ENCODE measurements at places on chromosomes 12 and 14.

- H3K27me3 ChIP-seq = peaks cover 3% of the 10 kb centered on the region
- no peak overlapping the region for H3K27ac ChIP-seq
- H3K4me3 ChIP-seq = no peak overlapping the region
- H3K36me3 ChIP-seq = no peaks in the 10 kb centered on the region
Measured at GRCh38 chr14:93657875-93658274, 130.4 kb downstream of the PRIMA1 start.

DNA sequence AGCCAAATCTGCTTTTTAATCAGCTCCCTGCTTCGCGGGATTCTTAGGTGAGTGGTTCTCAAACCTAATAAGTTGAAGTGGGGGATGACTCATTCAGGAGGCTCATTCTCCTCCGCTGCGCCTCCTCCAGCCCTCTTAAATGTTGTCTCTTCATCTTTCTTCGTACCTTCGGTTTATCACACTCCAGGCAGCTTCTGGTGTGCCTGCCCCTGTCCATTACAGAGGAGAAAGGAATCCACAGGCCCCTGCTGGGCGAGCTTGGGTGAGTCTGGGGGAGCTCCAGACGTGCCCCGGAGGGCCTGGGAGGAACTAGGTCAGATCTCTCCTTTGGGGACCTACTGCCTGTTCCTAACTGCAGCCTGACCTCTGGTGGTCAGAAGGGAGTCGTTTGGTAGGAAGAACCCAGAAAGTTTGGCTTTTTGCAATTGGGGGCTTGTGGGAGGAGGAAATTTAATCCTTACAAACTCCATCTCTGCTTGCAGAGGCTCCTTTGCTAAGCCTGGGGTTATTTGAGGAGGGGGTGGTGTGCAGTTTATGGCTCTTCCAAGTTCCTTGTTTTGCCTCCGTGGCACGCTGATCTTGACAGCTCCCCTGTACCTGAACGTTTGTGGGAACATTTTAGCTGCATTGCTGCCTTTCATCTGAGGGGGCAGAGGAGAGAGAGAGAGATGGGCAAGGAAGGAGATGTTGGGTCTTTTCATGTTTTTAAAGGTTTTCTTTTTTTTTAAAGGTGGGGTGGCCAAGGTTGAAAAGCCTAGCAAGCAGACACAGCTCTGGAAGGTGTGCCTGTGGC lies 84.1 kb upstream of the GNG2 start:
- H3K27ac ChIP-seq = no peak overlapping the region
- DNase-seq = peak; percentile 18

DNA sequence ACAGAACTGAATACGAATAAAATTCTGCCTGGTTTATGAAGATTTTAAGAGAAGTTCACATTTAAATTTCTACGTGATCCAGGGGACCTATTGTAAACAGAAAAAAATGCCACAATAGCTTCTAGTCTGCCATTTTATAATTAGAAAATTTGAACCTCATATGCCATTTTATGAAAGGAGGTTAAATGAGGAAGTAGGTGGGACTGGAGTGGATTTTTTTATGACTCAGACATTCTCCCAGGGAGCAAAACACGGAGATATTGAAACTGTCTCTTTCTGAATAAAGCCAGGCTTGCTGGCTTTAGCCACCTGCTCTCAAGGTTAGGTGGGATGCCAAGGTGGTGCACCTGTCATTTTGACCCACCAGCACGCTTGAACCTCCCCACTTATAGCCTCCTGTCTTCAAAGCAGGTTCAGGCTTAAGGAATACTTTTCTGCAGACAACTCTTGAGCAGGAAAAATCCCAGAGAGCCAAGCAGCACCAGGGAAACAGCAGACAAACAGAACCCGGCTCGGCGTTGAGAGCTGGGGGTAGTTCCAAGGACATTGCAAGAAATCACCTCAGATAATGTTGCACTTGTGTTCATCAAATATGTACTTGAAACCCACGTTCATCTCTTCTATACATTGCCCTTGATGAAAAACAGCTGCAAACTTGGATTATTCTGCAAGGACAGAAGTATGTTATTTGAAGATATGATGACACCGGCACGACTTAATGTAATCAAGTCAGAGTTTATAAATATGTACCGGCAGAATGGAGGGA lies 203.7 kb downstream of the PPM1H start:
- DNase-seq = no peak
- no peaks in the 10 kb centered on the region for H3K27me3 ChIP-seq
- no peaks in the 10 kb centered on the region for H3K36me3 ChIP-seq
- no peak overlapping the region for H3K27ac ChIP-seq
- H3K4me3 ChIP-seq = no peak overlapping the region

DNA sequence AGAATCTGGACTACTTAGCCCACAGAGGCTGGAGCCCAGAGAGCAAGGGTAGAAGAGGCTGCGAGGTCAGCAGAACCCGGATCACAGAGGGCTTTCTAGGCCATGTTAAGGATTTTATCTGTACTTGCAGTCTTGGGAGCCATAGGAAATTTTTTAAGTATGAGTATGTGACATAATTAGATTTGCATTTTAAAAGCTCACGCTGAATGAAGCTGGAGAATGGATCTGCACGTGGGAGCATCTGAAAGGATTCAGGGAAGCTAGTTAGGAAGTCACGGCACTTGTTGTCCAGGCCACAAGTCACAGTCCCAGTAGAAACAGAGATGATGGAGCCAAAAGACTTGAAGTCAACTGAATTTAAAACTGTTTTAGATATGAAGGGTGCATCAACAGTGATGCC lies 14.1 kb downstream of the CORO1C start:
- peaks cover 1% of the 10 kb centered on the region for H3K36me3 ChIP-seq
- DNase-seq = no peak
- no peak overlapping the region for H3K4me3 ChIP-seq

DNA sequence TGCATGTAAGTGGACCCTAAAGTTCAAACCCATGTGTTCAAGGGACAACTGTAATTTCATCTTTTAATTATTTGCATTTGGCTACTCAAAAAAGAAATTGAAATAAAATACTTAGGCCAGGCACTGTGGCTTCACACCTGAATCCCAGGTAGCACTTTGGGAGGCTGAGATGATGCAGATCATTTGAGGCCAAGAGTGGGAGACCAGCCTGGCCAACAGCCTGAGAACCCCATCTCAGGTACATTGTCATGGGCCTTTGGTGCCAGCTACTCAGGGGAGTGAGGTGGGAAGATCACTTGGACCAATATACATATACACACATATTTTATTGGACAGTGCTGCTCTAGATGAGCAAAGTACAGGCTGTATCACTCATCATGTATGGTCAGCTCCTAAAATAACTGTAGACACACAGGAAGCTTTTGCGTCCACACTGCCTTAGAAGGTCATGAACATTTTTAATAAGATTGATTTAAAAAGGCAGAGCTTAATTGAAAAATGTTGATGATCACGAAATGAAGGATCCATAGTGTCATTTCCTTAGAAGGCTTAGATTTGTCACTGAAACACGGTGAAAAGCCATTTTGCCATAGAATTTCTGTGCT lies 2.5 kb upstream of the ZCCHC8 start:
- DNase-seq = no peak
- no peak overlapping the region for H3K4me3 ChIP-seq
- H3K36me3 ChIP-seq = peaks cover 55% of the 10 kb centered on the region

GRCh38 chr12:27081668-27082111 lies 688 bp downstream of the C12orf71 start:
- H3K4me1 ChIP-seq = peaks cover 11% of the 10 kb centered on the region
- no peak overlapping the region for H3K4me3 ChIP-seq
- no peaks in the 10 kb centered on the region for H3K27me3 ChIP-seq
- DNase-seq = no peak
- H3K27ac ChIP-seq = no peak overlapping the region
- no peaks in the 10 kb centered on the region for H3K36me3 ChIP-seq

- H3K4me3 ChIP-seq = no peak overlapping the region
- H3K36me3 ChIP-seq = no peaks in the 10 kb centered on the region
- no peak for DNase-seq
- no peaks in the 10 kb centered on the region for H3K27me3 ChIP-seq
Measured at GRCh38 chr14:30227876-30228275, 300.2 kb upstream of the PRKD1 start.

- H3K27ac ChIP-seq = no peak overlapping the region
- no peak overlapping the region for H3K4me3 ChIP-seq
- no peak for DNase-seq
Measured at GRCh38 chr14:76673261-76673660, 88.0 kb upstream of the VASH1 start.

- no peak for DNase-seq
- no peaks in the 10 kb centered on the region for H3K36me3 ChIP-seq
- no peaks in the 10 kb centered on the region for H3K27me3 ChIP-seq
- H3K27ac ChIP-seq = no peak overlapping the region
- H3K4me1 ChIP-seq = peaks cover 17% of the 10 kb centered on the region
Measured at GRCh38 chr14:102188187-102188586, 48.5 kb downstream of the WDR20 start.

DNA sequence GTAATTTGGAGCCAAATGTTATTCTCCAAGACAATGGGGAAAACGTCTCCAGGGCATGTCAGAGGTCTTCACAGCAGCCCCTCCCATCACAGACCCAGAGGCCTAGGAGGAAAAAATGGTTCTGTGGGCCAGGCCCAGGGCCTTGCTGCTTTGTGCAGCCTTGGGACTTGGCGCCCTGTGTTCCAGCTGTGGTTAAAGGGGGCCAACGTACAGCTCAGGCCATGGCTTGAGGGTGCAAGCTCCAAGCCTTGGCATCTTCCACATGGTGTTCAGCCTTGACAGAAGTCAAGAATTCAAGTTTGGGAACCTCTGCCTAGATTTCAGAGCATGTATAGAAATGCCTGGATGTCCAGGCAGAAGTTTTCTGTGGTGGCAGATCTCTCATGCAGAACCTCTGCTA lies 3.2 kb upstream of the CRY1 start:
- H3K36me3 ChIP-seq = no peaks in the 10 kb centered on the region
- H3K4me1 ChIP-seq = peaks cover 2% of the 10 kb centered on the region
- no peak overlapping the region for H3K27ac ChIP-seq
- H3K27me3 ChIP-seq = peaks cover 20% of the 10 kb centered on the region
- no peak for DNase-seq

GRCh38 chr14:32623300-32624093 lies 294.4 kb downstream of the AKAP6 start:
- no peak for DNase-seq
- no peak overlapping the region for H3K4me3 ChIP-seq
- H3K27me3 ChIP-seq = peaks cover 2% of the 10 kb centered on the region
- H3K27ac ChIP-seq = no peak overlapping the region

- H3K27me3 ChIP-seq = no peaks in the 10 kb centered on the region
- H3K4me3 ChIP-seq = no peak overlapping the region
Measured at GRCh38 chr12:103515341-103515740, 19.6 kb upstream of the C12orf42 start.

DNA sequence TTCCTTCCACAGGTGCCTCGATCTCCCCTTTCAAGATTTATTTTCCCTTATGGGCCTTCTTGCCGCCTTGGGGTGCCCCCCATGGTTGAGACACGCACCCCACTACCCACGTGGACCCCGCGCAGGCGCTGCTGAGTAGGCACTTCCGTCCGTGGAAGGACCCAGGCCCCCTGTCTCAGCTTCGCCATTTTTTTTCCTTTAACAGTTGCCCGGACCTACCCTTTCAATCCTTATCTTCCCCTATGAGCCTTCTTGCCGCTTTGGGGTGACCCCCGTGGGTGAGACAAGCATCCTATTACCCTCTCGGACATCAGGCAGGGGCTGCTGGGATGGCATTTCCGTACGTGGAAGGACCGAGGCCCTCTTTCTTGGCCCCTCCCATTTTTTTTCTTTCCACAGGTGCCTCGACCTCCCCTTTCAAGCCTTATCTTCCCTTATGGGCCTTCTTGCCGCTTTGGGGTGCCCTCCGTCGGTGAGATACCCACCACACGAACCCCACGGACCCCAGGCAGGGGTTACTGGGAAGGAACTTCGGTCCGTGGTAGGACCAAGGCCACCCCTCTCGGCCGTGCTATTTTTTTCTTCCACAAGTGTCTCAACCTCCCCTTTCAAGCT lies 268.2 kb downstream of the ALG10 start:
- H3K4me1 ChIP-seq = no peaks in the 10 kb centered on the region
- no peak overlapping the region for H3K27ac ChIP-seq
- no peaks in the 10 kb centered on the region for H3K36me3 ChIP-seq
- no peak overlapping the region for H3K4me3 ChIP-seq
